ENCODE measurements at places on chromosomes 16 and 17.

- DNase-seq: no peak
These were observed 37.0 kb downstream of the STX8 start for GRCh38 chr17:9538626-9539025.

- no peak for DNase-seq
These were observed 104.5 kb downstream of the PARN start for GRCh38 chr16:14525596-14525995.

DNA sequence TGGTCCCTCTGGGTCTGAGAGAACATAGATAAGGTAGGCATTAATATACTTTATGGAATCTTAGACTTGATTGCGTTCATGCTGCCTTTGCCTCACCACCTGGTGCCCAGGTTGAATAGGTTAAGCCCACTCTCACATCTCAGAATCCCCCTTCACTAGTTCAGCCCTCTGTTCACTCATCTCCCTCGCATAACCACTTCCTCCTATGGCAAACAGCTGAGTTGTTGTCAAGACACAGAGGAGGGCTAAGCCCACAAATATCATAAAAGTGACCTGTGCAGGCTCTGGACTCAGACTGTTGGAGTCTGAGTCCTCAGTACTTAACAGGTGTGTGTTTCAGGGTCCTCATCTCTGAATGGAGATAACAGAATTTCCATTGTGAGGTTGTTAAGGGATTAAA, 55.7 kb downstream of the GOSR1 start:
- DNase-seq: no peak

DNA sequence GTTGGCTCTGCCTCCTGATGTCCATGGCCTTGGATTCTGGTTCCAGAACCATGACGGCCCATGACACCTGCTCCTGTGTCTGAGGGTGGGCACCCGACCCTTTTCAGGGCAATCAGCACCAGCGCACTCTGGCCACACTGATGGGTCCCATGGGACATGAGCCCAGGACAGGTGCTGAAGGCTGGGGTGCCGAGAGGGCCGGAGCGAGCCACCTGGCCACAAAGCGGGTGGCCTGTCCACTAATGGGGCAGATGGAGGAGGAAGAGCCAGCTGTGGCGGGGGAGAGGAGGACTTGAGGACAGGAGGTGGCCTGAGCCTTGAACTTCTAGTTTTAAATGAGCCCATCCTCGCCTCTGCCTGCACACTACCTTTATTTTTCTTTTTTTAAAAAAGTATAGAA, 31.2 kb upstream of the MTSS2 start:
- DNase-seq: no peak

- no peak for DNase-seq
These were observed 120.2 kb downstream of the RAP1GAP2 start for GRCh38 chr17:2916461-2916860.

- DNase-seq: no peak
These were observed 2.4 kb downstream of the HSD17B1 start for GRCh38 chr17:42555122-42555622.

- DNase-seq: no peak
These were observed 75.7 kb downstream of the MYO1D start for GRCh38 chr17:32801193-32801592.

GRCh38 chr17:72151565-72152386, 31.0 kb downstream of the SOX9 start:
- DNase-seq: no peak

GRCh38 chr16:1707193-1707790, 1.3 kb downstream of the MAPK8IP3 start:
- DNase-seq: no peak
